ENCODE measurements at places on chromosomes 2 and 18.

DNA sequence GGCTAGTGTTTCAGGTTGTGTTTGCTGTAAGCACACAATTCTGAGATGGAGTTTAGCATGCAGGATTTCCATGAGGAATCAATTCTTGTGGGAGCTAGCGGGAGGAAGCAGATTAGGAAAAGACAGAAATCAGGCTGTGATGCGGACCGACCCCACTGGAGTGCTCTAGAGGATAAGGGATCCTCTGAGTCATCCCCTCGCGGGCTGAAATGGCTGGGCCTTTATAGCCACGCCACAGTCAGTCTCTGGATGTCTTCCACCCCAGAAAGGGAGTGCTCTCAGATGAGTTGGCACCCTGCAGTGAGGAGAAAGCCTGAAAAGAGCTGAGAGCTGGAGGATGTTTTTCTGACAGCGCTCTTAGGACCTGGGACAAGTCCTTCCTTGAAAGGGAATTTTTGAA lies 102.4 kb downstream of the GALNT3 start:
- no peak for DNase-seq

DNA sequence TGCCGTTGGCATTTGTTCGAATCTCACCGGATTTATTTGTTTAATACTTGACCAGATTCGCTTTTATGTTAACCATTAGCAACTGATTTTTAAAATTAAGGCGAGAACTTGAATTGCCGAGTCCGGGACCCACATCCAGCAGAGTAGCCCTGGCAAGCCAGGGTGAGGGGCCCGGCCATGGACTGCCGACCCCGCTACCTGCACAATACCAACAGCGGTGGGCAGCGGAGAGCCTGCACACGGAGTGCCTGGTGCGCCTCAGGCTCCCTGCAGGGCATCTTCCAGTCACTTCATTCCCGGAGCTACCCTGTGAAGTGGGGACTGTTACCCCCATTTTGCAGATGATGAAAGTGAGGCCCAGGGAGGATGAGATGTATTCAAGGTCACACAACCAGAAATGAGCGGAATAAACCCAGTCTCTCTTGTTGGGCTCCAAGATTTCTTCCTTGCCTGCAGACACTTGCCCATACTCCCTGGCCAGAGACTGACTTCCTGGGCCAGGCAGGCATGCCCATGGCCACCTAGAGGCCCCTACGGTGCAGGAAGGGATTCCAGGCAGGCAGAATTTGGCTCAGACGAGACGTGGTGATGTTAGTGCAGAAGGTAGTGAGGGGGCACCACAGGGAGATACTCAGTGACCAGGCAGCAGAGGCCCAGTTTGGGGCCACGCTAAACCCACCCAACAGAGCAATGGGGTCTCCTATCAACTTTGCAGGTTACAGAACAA lies 2.9 kb downstream of the FBLN7 start:
- no peak for DNase-seq

GRCh38 chr2:158392687-158393086 lies 63.9 kb downstream of the CCDC148 start:
- no peak for DNase-seq

DNA sequence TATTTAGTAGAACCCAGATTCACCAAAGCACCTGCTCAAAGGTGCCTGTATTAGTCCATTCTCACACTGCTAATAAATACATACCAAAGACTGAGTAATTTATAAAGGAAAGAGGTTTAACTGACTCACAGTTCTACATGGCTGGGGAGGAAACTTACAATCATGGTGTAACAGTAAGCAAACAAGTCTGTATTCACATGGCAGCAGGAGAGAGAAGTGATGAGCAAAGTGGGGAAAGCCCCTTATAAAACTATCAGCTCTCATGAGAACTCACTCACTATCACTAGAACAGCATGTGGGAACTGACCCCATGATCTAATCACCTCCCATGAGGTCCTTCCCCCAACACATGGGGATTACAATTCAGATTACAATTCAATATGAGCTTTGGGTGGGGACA lies 28.0 kb upstream of the DDX18 start:
- DNase-seq: no peak

DNA sequence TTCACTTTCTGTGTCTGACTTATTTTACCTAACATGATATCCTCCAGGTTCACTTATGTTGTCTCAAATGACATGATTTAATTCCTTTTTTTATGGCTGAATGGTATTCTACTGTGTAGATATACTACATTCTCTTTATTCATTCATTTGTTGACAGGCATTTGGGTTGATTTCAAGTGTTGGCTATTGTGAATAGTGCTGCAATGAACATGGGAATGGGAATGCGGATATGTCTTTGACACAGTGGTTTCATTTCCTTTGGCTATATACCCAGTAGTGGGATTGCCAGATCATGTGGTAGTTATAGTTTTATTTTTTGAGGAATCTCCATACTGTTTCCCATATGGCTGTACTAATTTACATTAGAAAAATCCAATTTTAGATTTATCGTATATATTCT lies 195.4 kb upstream of the KLHL14 start:
- no peak for DNase-seq

Measured in activated CD4-positive, alpha-beta T cell treated with anti-CD3 and anti-CD28 coated beads, Interleukin-2, amount 50 U/mL, for 4 hours (primary cell).